CD4-positive, alpha-beta T cell (primary cell): ENCODE measurements at places on chromosomes 4 and X. TPM values are rescaled to one million over a fixed set of nuclear protein-coding genes. Genes with fewer than 3 reads are reported as not detected.

- H3K4me1 ChIP-seq = peaks cover 32% of the 10 kb centered on the region
- DNase-seq = no peak
- H3K36me3 ChIP-seq = peaks cover 12% of the 10 kb centered on the region
- no peak overlapping the region for H3K27ac ChIP-seq
- H3K4me3 ChIP-seq = no peak overlapping the region
Observed at GRCh38 chrX:48960291-48960690, 2.9 kb upstream of the OTUD5 start.

GRCh38 chr4:145847764-145848163 is 90.9 kb downstream of the ZNF827 start:
- DNase-seq = no peak
- no peak overlapping the region for H3K27ac ChIP-seq
- H3K4me1 ChIP-seq = peaks cover 7% of the 10 kb centered on the region

DNA sequence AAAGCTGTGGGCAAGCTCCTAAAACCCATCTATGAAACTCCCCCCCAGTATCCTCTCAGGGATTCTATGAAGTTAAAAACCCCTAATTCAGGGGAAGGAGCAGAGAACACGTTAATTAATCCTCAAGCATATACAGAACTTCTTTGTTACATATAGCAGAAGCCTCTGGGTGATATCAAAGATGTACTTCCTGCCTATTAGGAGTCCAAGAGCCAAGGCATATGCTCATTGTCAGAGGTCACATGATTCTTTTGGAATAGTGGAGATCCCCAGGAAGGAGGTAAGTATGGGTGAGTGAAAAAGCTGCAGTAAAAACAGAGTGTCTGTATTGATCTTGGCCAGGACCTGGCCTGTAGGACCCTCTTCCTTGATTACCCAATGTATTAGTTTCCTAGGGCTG is 2.9 kb upstream of the SPARCL1 start:
- no peaks in the 10 kb centered on the region for H3K36me3 ChIP-seq
- H3K27me3 ChIP-seq = no peaks in the 10 kb centered on the region
- no peaks in the 10 kb centered on the region for H3K4me1 ChIP-seq
- H3K27ac ChIP-seq = no peak overlapping the region

GRCh38 chr4:76292730-76293129 is 13.8 kb upstream of the STBD1 start:
- H3K36me3 ChIP-seq = no peaks in the 10 kb centered on the region
- no peak overlapping the region for H3K4me3 ChIP-seq
- no peak for DNase-seq
- no peaks in the 10 kb centered on the region for H3K27me3 ChIP-seq

GRCh38 chr4:108172753-108173598 is 4.2 kb upstream of the LEF1 start:
- peaks cover 6% of the 10 kb centered on the region for H3K36me3 ChIP-seq
- H3K27ac ChIP-seq = peak overlapping the region; percentile 46
- peaks cover 50% of the 10 kb centered on the region for H3K4me1 ChIP-seq
- DNase-seq = peak; percentile 74
- peak overlapping the region; percentile 85 for H3K4me3 ChIP-seq
- H3K27me3 ChIP-seq = peaks cover 7% of the 10 kb centered on the region

DNA sequence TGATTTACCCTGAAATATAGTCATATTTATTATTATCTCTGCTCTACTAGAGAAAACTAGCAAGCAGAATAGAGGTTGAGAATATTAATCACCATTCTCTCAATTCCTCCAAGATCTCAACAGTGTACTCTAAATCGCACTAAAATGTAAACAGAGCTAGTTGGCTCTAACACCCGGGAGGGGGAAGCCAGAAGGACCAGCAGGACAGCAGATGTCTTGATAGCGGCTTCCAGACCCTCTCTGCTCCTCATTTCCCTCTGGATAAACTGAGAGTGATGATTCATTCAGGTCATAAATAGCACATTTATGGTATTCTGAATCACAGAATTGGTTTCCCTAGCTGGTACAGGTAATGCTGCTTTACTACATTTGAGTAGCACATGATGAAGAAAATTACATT is 82.5 kb downstream of the TBC1D9 start:
- H3K27ac ChIP-seq = no peak overlapping the region
- no peak for DNase-seq
- H3K36me3 ChIP-seq = no peaks in the 10 kb centered on the region

DNA sequence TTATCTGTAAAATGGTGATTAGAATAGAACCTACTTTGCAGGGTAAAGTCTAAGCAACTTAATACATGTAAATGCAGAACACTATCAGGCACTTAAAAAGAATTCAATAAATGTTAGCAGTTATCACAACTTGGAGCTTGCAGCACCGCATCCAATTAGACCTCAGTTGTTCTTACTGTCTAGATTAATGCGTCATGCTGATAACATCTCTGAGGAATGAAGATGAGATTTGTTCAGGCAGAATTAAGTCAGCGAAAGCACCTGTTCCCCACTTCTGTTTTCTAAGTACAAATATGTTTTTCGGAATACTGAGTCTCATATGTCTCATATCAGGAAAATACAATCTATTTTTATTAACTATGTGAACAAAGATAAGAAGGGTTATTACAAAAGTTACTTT is 58.7 kb downstream of the TMA16 start:
- peaks cover 10% of the 10 kb centered on the region for H3K4me1 ChIP-seq
- no peaks in the 10 kb centered on the region for H3K36me3 ChIP-seq
- no peak overlapping the region for H3K4me3 ChIP-seq
- no peak for DNase-seq

GRCh38 chr4:118683513-118683912 is 1.7 kb upstream of the METTL14 start:
- no peak overlapping the region for H3K27ac ChIP-seq
- H3K4me1 ChIP-seq = no peaks in the 10 kb centered on the region
- no peak overlapping the region for H3K4me3 ChIP-seq
- H3K36me3 ChIP-seq = peaks cover 10% of the 10 kb centered on the region
- no peaks in the 10 kb centered on the region for H3K27me3 ChIP-seq

DNA sequence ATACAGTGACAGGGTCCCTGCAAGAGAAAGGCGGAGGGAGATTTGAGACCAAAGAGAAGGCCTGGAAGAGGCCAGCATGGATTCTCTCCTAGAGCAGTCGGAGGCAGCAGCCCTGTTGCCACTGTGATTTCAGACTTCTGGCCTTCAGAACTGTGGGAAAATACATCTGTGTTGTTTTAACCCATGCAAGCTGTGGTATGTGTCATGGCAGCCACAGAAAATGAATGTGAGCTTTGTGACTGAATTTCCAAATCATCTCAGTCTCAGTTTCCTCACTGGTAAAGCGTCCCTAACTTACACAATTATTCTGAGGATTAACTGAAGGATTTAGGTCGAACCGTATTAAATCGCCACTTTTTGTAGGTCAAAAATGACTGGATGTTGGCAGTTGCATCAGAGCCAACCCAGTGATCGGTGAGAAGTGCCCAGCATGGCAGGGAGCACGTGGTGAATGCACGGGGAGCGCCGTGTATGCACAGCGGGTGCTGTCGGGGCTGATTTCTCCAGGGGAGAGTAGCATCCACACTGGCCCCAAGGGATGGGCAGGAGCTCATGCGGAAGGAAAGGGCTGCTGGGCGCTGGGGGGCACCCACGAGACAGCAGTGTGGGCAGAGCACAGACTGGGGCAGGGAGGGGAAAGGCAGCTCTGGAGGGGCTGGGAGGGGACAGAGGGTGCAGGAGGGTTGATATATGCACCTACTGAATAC is 23.8 kb upstream of the NSG1 start:
- DNase-seq = no peak
- no peaks in the 10 kb centered on the region for H3K4me1 ChIP-seq

DNA sequence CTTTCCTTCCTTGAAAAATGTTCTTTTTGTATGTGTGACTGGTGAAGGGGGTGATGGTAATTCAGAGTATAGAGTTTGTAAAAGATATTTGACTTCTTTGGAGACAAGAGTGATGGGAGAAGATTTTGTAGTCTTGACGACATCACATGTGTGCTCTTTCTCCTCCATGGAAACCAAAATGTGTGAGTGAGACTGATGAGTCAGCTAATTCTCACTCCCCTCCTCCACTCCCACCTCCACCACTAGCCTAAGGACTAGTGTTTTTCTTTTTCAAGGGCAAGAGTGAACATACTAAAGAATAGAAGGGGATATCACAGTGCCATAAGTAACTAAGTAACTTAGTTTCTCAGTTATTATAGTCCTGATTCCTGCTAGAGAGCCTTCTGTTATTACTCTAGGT is 14.0 kb upstream of the DGKK start:
- H3K4me3 ChIP-seq = no peak overlapping the region
- no peaks in the 10 kb centered on the region for H3K27me3 ChIP-seq
- no peaks in the 10 kb centered on the region for H3K4me1 ChIP-seq
- no peak for DNase-seq

- H3K27ac ChIP-seq = no peak overlapping the region
- no peaks in the 10 kb centered on the region for H3K4me1 ChIP-seq
- no peak overlapping the region for H3K4me3 ChIP-seq
- no peaks in the 10 kb centered on the region for H3K27me3 ChIP-seq
- H3K36me3 ChIP-seq = no peaks in the 10 kb centered on the region
Observed at GRCh38 chr4:145520172-145520571, 38.5 kb downstream of the SMAD1 start.

GRCh38 chr4:110510955-110511544 is 35.1 kb downstream of the ENPEP start:
- peak; percentile 69 for DNase-seq
- no peaks in the 10 kb centered on the region for H3K36me3 ChIP-seq
- no peak overlapping the region for H3K27ac ChIP-seq
- H3K4me3 ChIP-seq = no peak overlapping the region
- peaks cover 3% of the 10 kb centered on the region for H3K4me1 ChIP-seq

DNA sequence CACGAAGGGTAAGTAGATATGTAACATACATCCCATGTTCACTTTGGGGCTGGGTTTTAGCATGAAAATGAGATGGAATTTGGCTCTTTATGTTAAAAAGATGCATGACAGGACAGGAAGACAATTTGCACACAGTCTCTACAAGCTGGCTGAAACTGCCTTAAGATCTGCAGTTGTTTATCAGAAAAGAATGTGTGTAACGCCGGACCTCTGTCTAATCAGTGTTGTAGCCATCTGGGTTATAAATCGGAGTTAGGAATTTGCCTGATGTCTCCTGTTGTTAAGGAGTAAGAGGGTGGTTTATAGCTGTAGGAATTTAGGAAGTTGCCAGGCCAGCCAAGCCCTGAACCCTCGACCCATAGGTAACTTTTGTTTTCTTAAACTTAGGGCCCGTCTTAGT is 562.9 kb upstream of the FAT1 start:
- H3K27ac ChIP-seq = no peak overlapping the region
- H3K36me3 ChIP-seq = no peaks in the 10 kb centered on the region
- DNase-seq = no peak
- H3K27me3 ChIP-seq = no peaks in the 10 kb centered on the region

DNA sequence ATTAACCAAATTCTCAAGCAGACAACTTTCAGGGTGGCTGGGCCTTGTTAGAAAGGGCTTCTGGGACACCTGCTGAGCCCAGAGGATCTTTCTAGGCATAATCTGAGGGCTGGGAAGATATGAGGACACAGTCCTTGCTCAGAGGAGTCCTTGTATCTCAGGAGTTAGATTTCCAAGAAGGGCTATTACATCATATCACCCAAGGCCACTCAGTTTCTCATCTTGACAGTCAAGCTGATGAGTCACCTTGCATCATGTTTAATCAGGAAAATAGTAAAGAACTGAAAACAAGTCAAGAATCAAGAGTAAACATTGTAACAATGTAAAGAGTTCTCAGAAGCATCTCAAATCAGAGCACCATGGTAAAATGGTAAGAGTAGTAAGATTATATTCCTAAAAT is 4.0 kb downstream of the PCYT1B start:
- H3K4me1 ChIP-seq = peaks cover 13% of the 10 kb centered on the region
- peaks cover 3% of the 10 kb centered on the region for H3K27me3 ChIP-seq
- no peak for DNase-seq
- H3K4me3 ChIP-seq = no peak overlapping the region

GRCh38 chr4:155227131-155227530 is 18.7 kb downstream of the NPY2R start:
- no peaks in the 10 kb centered on the region for H3K36me3 ChIP-seq
- H3K27me3 ChIP-seq = no peaks in the 10 kb centered on the region
- H3K4me3 ChIP-seq = no peak overlapping the region

GRCh38 chr4:142929526-142929925 is 83.4 kb upstream of the INPP4B start:
- H3K27ac ChIP-seq = no peak overlapping the region
- no peaks in the 10 kb centered on the region for H3K27me3 ChIP-seq
- H3K36me3 ChIP-seq = no peaks in the 10 kb centered on the region
- no peak overlapping the region for H3K4me3 ChIP-seq

- H3K27ac ChIP-seq = no peak overlapping the region
- H3K4me3 ChIP-seq = no peak overlapping the region
- no peaks in the 10 kb centered on the region for H3K36me3 ChIP-seq
- DNase-seq = no peak
- no peaks in the 10 kb centered on the region for H3K27me3 ChIP-seq
- H3K4me1 ChIP-seq = no peaks in the 10 kb centered on the region
Observed at GRCh38 chr4:44016570-44017421, 431.8 kb downstream of the KCTD8 start.

- no peak overlapping the region for H3K27ac ChIP-seq
- DNase-seq = no peak
- H3K36me3 ChIP-seq = no peaks in the 10 kb centered on the region
- no peak overlapping the region for H3K4me3 ChIP-seq
- H3K27me3 ChIP-seq = no peaks in the 10 kb centered on the region
Observed at GRCh38 chr4:159902648-159903047, 799.8 kb downstream of the RAPGEF2 start.

DNA sequence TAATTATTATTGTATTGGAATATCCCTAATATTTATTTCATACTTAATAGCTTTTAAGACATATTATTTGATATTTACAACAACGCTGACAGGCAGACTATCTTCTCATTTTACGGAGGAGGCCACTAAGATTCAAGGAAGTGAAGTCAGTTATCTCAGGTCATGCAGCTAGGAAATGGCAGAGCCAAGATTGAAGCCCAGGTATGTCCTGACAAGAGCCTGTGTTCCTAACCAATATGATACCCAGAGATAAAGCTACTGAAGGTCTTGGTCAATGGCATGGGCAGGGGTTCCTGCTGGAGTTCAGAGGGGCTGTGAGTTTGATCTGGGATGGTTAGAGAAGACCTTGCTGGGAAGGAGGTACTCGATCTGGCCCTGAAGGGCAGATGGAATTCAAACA is 47.1 kb downstream of the ARHGEF6 start:
- H3K36me3 ChIP-seq = peaks cover 27% of the 10 kb centered on the region
- H3K27me3 ChIP-seq = no peaks in the 10 kb centered on the region
- no peak overlapping the region for H3K27ac ChIP-seq

DNA sequence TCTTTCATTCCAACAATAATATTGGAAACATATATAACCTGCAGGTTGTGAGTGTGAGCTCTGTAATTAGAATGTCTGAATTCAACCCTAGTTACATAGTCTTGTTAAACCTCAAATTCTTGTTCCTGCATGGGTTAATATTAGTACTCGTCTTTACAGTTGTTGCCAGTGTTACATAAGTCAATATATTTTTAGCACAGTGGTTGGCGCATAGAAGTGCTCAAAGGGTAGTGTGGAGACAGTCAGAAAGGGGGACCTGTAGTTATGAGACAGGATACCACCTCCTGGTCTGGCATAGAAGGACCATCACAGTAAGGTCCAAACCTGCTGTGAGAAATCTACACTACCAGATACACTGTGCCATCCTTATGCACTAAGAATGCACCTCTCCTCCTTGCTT is 1045.9 kb upstream of the SLIT2 start:
- no peak for DNase-seq
- H3K27me3 ChIP-seq = no peaks in the 10 kb centered on the region
- H3K36me3 ChIP-seq = no peaks in the 10 kb centered on the region
- no peak overlapping the region for H3K4me3 ChIP-seq
- no peak overlapping the region for H3K27ac ChIP-seq

The GSX2 gene
- not detected for total RNA-seq

The ANTXR2 gene
- 15.3 TPM for total RNA-seq

The TRIM61 gene
- total RNA-seq = 0.22 TPM

The ETNPPL gene
- not detected for total RNA-seq

The KCND1 gene
- 1.5 TPM for total RNA-seq

The VEGFD gene
- not detected for total RNA-seq

The GPAT3 gene
- 4.6 TPM for total RNA-seq

The NDP gene
- not detected for total RNA-seq

The FDCSP gene
- total RNA-seq = not detected

The NPY2R gene
- total RNA-seq = not detected
